ENCODE measurements at places on chromosomes 12 and 14. TPM values are rescaled to one million over a fixed set of nuclear protein-coding genes. Genes with fewer than 3 reads are reported as not detected.

DNA sequence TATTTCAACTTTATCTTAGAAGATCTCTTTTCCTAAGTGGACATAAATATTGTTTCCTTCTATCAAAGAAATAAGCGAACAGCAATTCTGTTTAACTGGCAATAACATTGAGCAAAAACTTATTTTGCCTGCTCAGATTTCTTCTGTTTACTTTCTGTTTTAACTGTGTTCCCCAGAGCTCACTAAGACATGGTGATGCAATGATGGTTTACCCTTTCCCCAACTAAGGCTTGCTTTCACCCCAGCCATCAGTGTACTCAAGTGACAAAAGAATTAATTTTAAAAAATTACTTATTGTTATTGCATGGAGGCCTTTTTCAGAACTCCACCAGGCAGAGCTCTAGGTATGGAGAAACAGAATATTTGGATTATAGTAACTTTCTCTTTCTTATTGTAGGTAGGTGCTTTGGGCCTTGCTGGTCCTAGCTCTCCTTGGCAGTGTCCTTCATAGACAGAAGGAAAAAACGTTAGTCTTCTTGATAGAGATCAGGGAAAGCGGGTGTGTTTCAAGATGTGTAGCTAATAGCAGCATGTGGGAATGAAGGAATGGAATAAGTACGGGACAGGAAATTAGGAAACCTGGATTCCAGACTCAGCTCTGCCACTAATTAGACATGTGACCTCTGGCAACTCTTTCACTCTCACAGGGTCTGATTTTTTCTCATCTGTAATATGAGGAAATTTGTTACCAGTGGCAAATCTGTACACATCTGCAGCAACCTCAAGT is 14.6 kb upstream of the DDHD1 start:
- no peak overlapping the region for H3K27ac ChIP-seq
- H3K27me3 ChIP-seq: no peaks in the 10 kb centered on the region
- H3K36me3 ChIP-seq: peaks cover 3% of the 10 kb centered on the region
- H3K4me1 ChIP-seq: peaks cover 8% of the 10 kb centered on the region
- H3K4me3 ChIP-seq: no peak overlapping the region
- no peak for DNase-seq

- no peak overlapping the region for H3K27ac ChIP-seq
- H3K27me3 ChIP-seq: no peaks in the 10 kb centered on the region
- DNase-seq: no peak
- no peaks in the 10 kb centered on the region for H3K36me3 ChIP-seq
- H3K4me1 ChIP-seq: peaks cover 2% of the 10 kb centered on the region
These were observed 333.8 kb downstream of the PDZRN4 start for GRCh38 chr12:41521872-41522379.

Gene NTS
- not detected for total RNA-seq

DNA sequence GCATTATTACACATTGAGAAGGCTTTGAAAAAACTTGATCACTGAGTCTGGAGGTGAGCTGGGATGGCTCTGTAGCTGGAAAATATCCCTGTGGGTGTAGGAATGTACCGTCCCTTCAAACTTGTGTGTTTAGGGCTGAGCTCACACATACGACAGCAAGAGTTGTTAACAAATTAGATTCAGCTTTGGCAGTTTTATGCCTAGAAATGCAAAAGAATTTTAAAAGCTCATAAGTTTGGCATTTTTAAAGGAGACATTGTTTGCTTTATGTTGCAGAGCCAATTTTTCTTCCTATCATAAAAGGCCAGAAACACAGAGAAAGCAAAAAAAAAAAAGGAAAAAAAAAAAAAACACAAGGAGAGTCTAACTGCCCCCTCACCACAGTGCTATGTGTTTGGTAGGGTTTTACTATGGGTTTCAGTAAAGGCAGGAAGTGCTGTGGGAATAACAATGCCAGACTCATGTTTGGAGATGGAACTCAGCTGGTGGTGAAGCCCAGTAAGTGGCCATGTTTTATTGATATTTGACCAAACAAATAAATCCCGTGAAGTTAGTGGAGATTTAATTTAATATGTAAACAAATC is 78.4 kb downstream of the DAD1 start:
- DNase-seq: no peak
- peaks cover 92% of the 10 kb centered on the region for H3K36me3 ChIP-seq
- peaks cover 65% of the 10 kb centered on the region for H3K4me1 ChIP-seq
- H3K27me3 ChIP-seq: no peaks in the 10 kb centered on the region
- H3K27ac ChIP-seq: peak overlapping the region; percentile 97
- peak overlapping the region; percentile 87 for H3K4me3 ChIP-seq
